Fibroblast of upper back skin (primary cell): ENCODE measurements at places on chromosomes 7 and 10.
A peak's percentile ranks its signal among the peaks of the same experiment; 100 is the strongest.

DNA sequence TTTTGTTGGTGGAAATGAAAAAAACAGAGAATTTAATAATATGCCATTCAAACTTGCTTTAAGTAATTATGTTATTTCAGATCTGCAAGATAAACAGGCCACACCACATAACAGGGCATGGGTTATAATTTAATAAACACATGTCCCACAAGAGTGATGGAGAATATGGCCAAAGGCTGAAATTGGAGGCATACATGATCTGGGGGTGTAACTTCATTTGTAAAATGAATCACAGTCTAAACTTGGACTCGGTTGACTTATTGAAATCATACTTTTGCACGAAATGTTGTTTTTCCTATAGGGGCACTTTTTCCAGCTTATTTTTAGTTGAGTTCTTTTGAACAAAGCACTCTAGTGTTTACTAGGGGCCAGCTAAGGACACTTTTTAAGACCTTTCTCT, 151.6 kb downstream of the TMEM26 start:
- no peak for DNase-seq

DNA sequence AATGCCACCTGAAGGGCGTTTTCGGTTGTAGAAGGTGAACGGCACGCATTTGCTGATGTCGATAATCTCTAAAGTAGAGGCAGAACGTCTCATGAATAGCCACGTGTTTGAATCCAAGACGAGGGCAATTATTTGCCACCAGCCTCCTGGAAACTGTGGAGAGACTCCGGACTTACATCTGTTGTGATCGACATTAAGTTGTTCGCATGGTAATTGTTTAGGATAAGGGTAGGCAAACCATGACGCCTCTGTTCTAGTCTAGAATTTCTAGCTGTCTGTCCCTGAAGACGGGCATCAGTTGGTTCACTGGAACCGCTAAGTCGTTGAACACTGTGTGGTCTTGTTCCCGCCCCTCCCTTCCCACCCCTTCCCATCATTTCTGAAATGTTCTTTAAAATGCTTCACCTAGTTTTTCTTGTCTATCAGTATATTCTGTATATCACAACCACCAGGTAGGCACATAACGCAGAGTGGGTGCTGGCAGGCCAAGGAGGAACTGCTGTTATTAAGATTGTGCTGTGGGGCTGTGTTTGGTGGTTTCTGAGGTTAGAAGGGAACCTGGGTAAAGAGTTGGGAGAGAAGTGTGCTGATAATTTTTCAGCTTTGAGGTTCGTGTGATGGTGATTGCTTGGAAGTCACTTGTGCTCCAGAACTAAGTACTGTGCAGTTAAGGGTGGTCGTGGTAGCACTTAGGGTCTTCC, 1.2 kb downstream of the UBE3C start:
- DNase-seq: no peak

GRCh38 chr10:95841661-95842498, 65.9 kb upstream of the CC2D2B start:
- peak; percentile 53 for DNase-seq

DNA sequence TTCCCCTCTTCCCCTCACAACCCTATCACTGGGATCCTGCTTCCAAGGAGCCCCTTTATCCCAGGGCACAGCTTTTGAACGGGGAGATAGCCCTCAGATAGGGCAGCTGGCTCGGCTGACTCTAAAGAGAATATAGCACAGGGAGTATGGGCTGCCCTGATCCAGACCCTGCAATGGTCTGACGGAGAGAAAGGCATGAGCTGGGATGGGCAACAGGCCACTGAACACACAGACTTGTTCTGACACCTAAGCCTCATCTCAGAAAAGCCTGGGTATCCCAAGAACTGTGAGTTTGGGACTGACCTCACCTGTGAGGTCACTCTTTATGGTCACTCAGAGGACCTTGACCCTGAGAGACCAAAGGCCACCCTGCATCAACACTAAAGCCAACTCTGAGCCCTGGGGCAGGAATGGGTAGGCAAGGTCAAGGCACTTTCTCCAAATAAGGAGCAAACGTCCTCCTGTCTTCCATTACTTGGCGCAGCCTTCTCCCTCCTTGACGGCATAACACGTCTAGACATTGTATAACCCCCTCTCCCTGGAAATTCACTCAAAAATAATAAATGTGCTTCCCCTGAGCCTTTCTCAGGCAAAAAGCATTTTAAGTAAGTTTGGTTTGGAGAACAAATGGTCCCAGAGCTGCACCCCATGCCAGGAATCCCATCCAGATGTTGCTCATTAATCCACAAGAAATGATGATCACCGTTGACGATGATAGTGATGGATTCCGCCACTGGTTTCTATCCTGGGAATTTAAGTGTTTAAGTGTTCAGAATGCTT, 8.2 kb upstream of the LRRC18 start:
- DNase-seq: no peak

DNA sequence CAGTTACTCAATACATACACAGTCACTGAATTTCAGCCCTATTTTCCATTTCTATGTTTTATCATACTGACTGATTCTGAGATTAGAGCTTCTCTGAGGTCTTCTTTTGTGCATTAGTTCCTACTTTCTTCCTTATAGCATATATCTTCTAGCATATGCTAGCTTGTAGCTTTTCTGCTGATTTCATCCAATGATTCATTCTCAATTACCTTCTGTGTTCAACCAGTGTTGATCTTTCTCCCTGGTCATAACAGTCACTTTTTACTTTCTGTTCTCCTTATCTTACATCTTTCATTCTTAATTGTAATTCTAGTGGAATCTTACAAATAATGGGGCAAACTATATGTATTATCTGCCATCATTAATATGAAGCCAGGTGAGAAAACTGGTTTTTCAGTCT, 159.5 kb upstream of the HGF start:
- peak; percentile 34 for DNase-seq

GRCh38 chr7:102471791-102472125, 7.0 kb downstream of the POLR2J start:
- DNase-seq: no peak

- peak; percentile 17 for DNase-seq
These were observed 324.7 kb downstream of the INHBA start for GRCh38 chr7:41378156-41378555.

DNA sequence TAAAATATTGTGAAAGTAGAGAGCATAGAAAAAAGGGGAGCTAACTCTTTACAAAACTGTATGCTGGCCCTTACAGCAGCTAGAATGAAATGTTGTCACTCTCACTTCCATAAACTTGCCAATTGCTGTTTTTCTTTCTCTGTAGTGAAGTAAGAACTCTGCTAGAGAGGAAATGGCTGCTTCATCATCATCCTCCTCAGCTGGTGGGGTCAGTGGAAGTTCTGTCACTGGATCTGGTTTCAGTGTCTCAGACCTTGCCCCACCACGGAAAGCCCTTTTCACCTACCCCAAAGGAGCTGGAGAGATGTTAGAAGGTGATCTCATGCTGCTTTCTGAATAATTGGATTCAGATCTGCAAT, 7.6 kb upstream of the ASCC1 start:
- DNase-seq: no peak

GRCh38 chr10:43955978-43956377, 307.3 kb upstream of the ZNF32 start:
- no peak for DNase-seq

GRCh38 chr10:103457896-103458583, 660 bp downstream of the CALHM1 start:
- no peak for DNase-seq

DNA sequence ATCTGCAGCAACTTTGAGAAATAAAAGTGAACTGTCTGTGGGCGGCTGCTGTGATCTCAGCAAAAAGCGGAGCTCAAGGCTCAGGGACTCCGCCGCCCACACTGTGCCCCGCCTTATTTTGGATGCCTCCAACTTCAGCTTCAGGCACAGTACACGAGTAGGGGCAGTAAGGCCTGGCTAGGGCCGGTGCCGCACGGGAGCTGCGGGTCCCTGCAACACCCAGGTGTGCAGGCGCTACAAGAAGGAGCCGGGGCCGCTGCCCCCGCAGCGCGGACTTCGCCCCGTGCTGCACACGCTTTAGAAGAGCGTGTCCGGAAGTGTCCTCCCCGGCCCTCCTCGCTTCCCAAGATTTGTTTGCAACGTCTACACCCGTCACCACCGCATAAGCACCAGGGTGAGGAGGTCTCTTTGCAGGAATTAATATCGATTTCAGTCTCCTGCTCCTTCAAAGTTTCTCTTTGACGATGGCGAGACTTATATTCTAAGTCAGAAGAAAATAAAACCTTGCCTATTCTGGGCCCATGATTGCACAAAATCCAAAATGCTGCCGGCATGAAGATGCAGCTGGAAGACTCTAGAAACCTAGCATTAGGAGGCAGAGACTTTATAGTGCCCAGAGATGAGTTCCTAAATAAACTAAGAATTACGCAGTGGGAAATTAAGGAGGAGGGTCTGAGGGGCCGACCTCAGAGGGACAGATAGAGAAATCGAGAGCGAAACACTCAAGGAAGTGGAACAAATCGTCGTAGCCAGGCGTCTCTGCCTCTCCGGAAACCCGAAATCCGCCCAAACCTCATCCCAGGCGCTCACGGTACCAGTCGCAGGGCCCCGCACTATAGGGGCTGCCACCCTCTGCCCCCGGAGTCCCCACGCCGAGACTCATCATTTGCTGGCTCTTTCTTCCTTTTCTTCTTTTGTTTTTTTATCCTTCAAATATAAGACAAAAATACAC, 6.4 kb downstream of the VAX1 start:
- no peak for DNase-seq

- no peak for DNase-seq
These were observed 49.6 kb upstream of the HELLS start for GRCh38 chr10:94496010-94496409.

DNA sequence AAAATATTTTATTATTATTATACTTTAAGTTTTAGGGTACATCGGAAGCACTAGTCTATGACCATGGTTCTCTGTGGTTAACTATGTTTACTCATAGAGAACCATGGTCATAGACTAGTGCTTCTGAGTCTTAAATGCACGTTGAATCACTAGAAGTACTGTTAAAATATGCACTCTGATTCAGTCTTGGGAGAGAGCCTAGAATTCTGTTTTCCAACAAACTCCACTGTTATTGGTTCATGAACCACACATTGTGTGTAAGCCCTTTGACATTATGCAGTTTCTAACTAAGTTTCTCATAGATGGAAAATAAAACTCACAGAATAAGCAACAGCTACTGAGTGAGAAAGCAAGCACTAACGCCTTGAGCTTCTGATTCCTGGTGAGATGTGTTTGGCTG, 1120.6 kb downstream of the SORCS1 start:
- DNase-seq: peak; percentile 74

- DNase-seq: no peak
These were observed 124.8 kb downstream of the LHFPL3 start for GRCh38 chr7:104453190-104453589.

- DNase-seq: no peak
These were observed 76.1 kb upstream of the ELMO1 start for GRCh38 chr7:37524797-37525196.

- DNase-seq: peak; percentile 76
These were observed 266.9 kb downstream of the TNS3 start for GRCh38 chr7:47314728-47315607.

DNA sequence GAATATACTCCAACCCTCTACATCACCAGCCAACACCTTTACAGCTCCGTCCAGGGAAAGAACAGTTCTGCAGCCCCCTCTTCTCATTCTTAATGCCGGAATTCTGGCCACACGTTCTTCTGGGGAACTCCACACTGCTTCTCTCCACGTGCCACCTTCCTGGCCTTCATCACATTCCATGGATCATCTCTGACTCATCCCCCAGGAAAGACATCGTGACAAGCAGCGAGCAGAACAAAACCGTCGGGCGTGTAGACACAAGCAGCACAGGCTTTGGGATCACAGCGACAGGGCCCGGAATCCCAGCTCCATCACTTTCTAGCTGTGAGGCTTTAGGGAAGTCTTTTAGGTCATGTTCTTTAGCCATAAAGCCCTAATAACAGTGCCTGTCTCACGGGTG, 590.3 kb upstream of the FOXK1 start:
- no peak for DNase-seq

DNA sequence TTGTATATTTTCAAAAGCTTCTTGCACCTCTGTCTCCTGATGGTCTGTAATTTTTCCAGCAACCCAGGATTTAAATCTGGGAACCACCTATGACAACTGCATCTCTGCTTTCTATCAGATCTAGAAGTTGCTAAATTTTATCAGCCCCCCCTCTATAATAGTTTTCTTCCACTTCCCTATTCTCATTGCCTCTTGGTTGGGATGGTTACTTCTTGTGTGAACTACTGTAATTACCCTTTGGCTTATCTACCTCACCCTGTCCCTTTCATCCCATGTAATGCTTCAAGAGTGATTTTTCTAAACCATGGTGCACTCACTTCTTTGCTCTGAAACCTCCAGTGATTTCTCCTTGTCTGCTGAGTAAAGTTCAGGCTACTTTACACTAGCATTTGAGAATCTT, 92.3 kb downstream of the BMPR1A start:
- DNase-seq: no peak

- no peak for DNase-seq
These were observed 143.7 kb downstream of the GPAM start for GRCh38 chr10:112039823-112040222.

GRCh38 chr7:57199252-57199651, 67.0 kb upstream of the ZNF479 start:
- DNase-seq: no peak

GRCh38 chr7:132656846-132657776, 80.8 kb upstream of the PLXNA4 start:
- no peak for DNase-seq

- peak; percentile 97 for DNase-seq
These were observed 11.7 kb upstream of the VIM start for GRCh38 chr10:17216217-17216900.

GRCh38 chr10:6756716-6757115, 176.6 kb upstream of the PRKCQ start:
- DNase-seq: no peak

- DNase-seq: peak; percentile 27
These were observed 180.5 kb upstream of the CTBP2 start for GRCh38 chr10:125340903-125341302.

GRCh38 chr7:44197474-44197873, 3.3 kb upstream of the YKT6 start:
- DNase-seq: no peak

DNA sequence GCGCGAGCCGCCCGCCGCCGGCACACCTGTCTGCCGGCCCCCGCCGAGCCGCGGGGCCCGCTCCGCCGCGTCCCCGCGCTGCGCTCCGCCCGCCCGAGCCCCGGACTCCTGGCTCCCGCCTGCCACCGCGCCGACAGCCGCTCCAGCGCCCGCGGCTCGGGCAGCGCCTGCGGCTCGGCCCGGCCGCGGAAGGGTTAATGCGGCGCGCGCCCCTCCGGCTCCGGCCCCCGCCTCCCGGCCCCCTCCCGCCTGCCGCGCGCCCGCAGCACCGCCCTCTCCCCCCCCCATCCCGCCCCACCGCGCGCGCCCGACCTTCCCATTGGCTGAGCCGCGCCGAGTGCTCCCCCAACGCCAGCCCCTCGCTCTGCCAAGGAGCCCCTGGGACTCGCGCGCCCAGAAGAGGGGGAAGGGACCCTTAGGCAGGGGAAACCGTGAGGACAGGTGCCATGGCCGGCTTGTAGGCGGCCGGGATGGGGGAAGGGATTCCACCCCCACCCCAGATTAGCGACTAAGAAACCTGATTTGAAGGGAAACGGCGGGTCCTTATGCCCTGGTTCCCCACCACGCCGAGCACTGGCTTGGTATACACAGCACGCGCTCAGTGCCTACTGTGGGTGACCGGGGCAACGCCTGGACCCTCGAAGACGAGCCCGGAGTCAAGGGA, at the start of gene KCNH2:
Gene KCNH2, minus strand, starts transcription at position 196 of the 664 bp plus-strand sequence. CDS start 408 bp downstream, outside the sequence.
- DNase-seq: no peak

GRCh38 chr7:139828446-139828845, 618 bp upstream of the TBXAS1 start:
- no peak for DNase-seq
